ENCODE measurements at places on chromosomes 6 and 20.
A peak's percentile ranks its signal among the peaks of the same experiment; 100 is the strongest.

DNA sequence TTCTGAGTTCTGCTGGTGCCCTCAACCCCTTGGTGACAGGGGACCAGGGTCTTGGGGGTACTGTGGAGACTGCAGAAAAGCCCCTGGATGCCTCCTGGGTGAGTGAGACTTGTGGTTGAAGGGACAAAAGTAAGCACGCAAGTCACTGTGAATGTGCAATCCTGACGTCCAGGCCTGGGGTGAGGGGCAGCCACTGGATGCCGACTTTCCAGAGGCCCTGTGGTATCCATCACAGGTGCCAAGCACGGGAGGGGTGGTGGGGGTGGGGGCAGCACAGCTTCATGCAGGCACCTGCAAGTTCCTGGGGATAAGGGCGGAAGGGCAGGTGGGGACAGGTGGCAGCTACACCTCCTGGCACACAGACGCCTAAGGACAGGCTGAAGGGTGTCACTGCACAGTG, 20.1 kb upstream of the UBE2V1 start:
- no peak for DNase-seq

- no peak for DNase-seq
Observed at GRCh38 chr6:126091466-126091865, 105.1 kb downstream of the TRMT11 start.

DNA sequence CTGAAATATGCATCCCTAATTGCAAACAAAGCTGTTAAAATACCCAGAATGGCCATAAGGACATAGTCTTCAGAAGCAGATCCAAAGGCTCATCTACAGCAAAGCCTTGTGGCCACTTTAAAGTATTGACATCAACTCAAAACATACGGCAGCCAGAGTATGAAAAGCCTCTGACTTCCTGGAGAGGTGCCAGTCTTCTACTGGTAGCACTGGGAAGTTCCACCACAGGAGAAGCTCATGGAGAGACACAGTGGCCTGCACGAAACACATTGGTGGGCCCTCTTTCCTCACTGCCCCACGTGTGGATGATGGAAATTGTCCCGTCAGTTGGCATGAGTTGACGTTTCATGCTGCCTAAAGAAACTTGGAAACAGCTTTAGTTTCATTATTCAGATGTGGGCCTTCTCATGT, 202.6 kb upstream of the HEY2 start:
- no peak for DNase-seq

GRCh38 chr6:30101444-30102413, 11.2 kb downstream of the TRIM31 start:
- peak; percentile 57 for DNase-seq

GRCh38 chr20:34402461-34402860, 39.4 kb downstream of the ITCH start:
- no peak for DNase-seq

Data from stimulated activated CD4-positive, alpha-beta T cell treated with anti-CD3 and anti-CD28 coated beads, Interleukin-15, amount 100 ng/mL, for 1 hour (primary cell).